ENCODE measurements at places on chromosomes 16 and 17.

GRCh38 chr16:59469266-59469665 lies 735.1 kb upstream of the GOT2 start:
- no peak for DNase-seq

- no peak for DNase-seq
These were observed 515.8 kb upstream of the SALL1 start for GRCh38 chr16:51666821-51667220.

- no peak for DNase-seq
These were observed 122.3 kb downstream of the CDK5R1 start for GRCh38 chr17:32609085-32609484.

DNA sequence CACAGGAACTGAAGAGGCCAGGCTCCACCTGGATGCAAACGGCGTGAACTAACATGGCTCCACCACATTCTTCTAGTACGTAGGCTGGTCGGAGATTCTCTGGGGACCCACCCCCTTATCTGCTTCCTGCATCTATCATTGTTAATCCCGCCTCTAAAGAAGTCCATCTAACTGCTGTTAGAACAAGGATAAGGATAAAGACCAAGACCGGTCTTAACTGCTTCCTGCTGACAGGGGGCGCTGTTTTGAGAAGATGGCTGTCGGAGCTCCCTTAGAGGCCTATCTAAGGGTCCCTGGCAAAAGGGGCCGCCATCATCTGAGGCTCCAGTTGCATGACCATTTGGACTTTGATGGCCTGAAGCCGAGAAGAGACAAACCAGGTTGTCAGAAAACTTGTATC lies 25.8 kb upstream of the TNFSF12 start:
- no peak for DNase-seq

GRCh38 chr16:58503166-58503862 lies 3.4 kb downstream of the NDRG4 start:
- no peak for DNase-seq

DNA sequence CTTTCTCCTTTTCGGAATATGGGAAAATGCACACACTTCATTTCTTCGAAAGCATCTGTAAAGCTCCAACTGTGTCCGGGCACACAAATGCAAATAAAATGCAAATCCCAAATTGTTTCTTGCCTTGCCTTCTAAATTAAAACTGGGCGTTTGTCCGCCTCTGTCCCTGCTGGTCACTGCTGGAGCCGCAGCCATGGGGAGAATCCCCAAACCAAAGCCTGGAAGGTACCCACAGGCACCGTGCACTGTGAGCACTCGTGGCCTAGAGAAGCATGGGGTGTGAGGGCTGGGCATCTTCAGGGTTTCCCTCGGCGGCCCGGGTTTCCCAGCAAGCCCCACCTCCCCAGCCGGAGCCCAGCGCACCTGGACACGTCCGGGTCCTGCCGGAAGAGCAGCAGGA lies 2.9 kb downstream of the SLC47A2 start:
- no peak for DNase-seq

DNA sequence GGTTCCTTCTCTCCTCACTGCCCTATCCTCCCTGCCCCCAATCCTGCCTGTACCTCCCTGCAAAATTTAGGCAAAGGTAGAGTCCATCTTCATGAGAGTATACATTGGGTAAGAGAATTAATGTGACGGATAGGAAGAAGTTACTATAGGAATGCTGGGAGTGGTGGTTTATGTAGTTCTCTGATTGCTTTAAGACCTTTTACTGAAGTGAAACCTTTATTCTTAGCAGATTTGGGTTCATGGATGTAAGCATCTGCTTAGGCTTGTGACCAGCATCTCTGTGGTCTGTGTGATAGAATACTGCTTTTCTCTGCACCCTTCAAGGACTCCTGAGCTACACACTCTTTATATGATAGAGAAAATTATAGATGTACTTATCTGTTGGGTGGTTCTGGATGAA lies 127.3 kb downstream of the PRKCA start:
- DNase-seq = no peak

DNA sequence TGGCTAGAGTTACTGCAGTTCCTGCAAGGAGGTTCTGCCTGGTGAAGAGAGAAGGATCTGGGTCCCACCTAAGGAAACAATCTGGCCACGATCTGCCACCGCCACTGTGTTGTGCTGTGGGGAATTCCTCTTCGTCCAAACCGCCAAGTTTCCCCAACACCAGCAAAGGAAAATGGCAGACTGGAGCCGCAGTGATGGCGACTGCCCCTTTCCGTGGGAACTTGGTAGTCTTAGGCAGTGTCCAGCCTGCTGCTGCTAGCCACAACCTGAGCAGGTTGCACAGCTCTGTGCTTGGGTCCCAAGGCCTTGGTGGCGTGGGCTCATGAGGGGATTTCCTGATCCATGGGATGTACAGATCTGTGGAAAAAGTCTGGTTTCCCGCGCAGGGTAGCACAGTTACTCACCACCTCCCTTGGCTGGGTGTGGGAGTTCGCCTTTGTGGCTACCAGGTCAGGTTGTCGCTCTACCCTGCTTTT lies 28.6 kb downstream of the NFATC3 start:
- DNase-seq = no peak

DNA sequence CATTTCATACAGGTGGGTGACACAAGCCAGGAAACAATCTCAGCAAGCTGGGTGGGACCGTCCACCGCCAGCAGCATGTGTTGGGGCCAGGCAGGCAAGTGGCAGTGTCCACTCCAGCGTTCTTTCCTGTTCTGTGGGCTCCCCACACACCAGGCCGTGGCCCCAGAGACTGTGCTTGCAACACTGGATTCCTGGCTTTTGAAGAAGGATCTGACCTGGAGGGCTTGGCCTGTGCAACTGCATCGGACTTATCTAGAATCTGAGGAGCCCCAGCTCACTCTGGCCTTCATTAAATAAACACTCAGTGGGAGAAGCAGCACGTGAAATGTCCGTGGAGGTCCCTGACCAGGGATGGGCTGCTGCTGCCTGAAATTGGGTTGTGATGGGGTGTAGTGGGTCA lies 3.2 kb downstream of the KSR1 start:
- no peak for DNase-seq

GRCh38 chr17:8894673-8895578 lies 27.5 kb upstream of the PIK3R6 start:
- peak; percentile 36 for DNase-seq

DNA sequence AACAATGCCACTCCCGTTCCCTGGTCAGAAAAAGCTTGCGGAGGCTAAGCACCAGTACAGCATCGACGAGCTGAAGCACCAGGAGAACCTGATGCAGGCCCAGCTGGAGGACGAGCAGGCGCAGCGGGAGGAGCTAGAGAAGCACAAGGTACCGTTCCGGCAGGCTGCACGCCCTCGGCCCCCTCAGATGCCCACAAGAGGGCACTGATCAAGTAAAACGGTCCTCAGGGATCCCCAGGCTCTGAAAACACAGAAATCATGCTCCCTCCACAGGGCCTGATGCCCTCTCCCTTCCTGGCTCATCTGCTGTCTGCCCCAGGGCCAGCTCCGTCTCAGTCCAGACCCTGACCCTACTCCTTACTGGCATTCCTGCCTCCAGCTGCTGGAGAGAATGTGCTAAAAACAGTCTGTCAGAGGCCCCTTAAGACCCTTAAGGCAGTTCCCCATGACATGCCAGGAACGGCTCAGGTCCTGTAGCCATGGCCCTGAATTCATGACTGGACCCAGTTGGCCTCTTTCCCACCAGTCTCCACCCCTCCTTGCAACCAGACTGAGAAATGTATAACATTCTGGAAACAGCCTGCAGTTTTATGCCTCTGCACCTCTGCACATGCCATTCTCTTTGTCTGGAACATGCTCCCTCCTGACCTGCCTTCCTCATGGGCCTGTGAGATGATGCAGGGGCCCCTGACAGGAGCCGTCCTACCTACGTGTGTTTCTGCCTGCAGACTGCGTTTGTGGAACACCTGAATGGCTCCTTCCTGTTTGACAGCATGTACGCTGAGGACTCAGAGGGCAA lies 21.8 kb downstream of the DRC3 start:
- DNase-seq = no peak

DNA sequence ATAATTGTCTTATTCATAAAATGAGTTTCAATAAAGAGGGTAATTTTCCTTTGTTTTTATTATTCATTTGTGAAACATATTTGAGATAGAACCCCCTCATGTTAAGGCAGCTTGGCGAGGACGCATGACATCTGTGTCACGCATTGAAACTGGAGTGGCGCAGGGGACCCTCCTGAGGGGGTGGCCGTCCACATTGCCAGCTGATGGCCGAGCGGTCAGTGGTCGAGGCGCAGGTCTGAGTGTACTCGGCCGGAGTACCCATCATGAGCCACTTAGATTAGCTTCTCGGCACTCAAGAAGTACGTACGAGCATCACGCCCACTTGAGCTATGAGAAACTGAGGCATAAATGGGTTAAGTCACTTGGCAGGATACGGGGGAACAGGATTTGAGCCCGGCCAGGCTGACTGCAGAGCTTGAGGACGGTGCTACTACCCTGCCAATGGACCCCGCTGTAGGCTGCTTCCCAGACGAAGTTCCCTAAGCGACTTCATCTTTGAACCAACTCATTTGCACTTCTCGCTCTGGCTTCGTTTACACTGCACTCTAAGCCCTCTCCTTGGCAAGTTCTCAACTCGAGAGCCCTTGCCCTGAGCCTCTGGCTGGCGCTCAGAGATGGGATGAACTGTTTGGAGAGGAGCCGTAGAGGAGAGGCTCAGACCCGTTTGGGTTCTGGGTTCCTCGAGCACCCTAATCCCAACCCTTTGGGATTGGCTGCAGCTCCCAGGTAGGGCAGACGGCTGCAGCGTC lies 91.8 kb downstream of the SDK2 start:
- DNase-seq = no peak

DNA sequence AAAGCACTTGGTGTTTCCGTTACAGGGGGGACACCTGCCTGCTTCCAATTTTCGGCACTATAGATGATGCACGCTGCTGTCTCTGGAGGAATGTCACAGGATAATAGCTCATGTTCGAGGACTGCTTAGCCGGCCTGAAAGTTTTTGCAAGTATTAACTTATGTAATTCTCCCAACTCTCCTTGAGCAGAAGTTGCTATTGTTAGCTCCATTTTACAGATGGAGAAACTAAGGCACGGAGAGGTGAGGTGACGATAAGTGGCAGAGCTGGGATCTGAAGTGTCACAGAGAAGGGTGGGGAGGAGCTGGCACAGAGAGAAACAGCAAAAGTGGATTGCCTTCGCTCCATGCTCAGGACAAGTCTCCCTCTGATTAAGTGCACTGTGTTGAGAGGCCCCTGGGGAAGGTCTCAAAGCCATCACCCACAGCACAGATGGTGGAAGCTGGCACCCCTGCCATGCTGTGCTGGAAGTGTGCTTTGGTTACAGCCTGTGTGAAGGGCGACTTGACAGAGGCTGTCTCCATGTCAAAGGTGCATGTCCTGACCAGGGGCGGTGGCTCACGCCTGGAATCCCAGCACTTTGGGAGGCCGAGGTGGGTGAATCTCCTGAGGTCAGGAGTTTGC lies 40.8 kb upstream of the MEAK7 start:
- no peak for DNase-seq

DNA sequence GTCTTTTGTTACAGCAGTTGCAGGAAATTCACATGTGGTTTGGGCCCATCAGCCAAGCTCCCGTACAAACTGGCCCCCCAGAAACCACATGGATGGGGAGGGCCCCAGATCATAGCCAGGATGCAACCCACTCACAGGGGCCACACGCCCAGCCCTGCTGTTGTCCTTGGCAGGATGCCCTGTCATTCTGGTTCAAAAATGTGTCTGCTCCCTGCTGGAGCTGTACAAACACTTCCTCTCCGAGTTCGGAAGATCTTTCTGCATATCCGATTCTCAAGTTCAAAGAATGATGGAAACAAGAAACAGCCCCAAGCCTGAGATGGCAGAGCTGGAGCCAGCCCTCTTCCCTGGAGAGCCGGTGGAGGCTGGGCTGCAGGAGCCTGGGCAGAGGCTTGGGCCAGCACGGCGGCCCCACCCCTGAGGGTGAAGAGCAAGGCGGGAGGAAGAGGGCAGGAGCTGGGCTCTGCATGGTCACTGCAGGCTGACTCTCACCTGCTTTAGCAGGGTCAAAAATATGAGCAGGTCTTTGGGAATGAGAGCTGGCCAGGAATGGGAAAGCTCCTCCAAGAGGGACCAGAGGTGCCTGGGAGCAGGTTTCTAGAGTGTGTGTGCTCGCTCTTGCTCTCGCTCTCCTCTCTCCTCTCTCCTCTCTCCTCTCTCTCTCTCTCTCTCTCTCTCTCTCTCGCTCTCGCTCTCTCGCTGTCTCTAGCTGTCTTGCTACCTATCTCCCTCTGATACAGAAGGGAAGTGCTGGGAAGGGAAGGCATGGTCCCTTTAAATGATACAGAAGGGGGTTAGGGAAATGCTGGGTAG lies 34.7 kb upstream of the ENPP7 start:
- peak; percentile 47 for DNase-seq

DNA sequence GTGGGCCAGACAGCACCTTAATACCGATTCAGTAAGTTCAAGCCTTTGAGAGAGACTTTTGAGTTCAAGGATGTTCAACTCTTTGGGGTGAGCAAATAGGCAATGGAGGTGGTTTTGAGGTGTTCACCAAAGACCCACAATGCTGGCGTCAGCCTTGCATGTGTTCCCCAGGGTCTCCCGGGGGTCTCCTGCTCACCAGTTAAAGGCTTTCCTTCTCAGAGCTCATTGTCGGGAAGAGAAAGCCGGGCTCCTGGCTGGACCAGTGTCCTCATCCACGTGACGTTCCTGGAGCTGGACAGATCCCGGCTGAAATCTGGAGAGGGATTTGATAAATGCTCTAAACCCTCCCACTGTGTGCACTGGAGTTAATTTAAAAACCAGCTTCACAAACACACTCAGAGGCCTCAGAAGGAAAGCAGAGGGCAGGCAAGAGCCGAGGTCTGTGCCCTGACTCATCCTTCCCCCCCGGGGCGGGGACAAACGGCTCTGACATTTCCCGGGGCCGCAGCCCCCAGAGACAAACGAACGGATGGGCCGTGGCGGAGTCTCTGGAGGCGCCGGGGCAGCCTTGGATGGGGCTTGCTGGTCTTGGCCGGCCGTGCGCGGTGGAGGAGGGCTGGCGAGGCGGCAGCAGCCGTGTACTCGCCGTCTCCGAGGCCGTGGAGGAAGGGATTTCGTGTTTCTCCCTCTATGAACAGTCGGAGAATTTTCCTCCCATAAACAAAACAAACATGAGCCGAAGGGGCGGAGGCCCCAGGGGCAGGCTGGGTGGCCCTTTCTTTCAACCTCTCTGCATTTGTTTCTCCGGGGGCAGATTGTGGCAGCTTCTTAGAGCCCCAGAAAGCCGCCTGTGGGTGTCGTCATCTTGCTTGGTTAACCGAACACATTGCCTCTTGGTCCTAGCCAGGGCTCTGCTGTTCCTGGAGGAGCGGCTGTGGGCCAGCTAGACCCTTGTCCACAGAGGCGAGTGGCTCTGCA lies 94.2 kb downstream of the NTN1 start:
- peak; percentile 30 for DNase-seq

GRCh38 chr16:57534337-57534880 lies 2.0 kb downstream of the CCDC102A start:
- DNase-seq = no peak

- DNase-seq = no peak
These were observed 36.6 kb upstream of the MED9 start for GRCh38 chr17:17440010-17440843.

Data from HFF-Myc (cell line).